Stimulated activated naive B cell treated with anti-CD40 and anti-IgM and Interleukin-4, amounts not matched to agents 10 μg/mL and 1 μg/mL and 100 μg/mL, for 72 hours (primary cell): ENCODE measurements at places on chromosomes 6 and 20.

DNA sequence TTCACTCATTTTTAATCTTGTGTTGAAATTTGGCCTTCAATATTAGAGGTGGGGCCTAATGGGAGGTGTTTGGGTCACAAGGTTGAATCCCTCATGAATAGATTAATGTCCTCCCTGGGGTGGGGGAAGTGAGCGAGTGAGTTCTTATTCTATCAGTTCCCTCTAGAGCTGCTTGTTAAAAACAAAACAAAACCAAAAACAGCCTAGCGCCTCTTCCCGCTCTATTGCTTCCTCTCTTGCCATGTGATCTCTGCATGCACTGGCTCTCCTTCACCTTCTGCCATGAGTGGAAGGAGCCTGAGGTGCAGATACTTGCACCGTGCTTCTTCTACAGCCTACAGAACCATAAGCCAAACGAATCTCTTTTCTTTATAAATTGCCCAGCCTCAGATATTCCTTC is 89.6 kb upstream of the SLC35F1 start:
- no peak for DNase-seq

DNA sequence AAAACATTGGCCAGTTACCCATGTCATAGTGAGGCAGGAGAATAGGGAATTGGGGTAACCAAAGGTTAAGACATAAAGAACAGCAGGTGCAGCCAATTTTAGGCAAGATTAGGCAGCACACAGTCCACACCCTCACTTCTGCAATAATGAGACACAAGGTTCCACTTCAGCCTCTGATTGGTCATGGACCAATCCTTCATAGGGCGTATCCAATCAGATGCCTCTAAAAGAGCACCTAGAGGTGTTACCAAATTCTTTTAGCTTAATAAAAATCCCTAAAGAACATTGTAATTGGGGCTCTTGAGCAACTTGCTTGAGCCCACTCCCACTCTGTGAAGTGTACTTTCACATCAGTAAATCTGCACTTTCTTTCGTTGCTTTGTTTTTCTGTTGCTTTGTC is 302.4 kb downstream of the PREX1 start:
- no peak for DNase-seq

DNA sequence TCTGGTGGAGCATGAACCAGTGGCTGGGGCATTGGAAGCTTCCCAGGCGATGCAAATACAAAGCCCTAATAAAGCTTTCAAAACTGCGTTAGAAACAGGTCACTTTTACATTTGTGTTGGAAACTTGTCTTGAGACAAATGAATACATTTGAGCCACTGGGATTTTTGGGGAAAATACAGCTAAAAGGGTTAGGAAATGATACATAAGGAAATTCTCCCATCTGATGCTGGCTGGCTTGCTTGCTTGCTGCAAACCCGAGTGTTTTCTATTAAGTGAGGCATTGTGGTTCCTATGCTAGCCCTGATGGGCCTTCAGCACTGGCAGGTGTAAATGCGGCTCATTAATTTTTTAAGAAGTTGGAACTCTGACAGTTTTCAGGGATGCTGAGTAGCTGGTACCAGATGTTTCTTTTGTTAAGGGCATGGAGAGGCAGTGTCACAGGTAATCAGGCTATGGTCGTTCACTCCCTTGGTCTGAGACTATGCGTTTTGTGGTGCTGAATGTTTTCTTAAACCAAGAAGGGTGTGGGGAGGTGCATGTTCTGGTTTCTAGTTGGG is 35.2 kb downstream of the RREB1 start:
- DNase-seq = no peak

DNA sequence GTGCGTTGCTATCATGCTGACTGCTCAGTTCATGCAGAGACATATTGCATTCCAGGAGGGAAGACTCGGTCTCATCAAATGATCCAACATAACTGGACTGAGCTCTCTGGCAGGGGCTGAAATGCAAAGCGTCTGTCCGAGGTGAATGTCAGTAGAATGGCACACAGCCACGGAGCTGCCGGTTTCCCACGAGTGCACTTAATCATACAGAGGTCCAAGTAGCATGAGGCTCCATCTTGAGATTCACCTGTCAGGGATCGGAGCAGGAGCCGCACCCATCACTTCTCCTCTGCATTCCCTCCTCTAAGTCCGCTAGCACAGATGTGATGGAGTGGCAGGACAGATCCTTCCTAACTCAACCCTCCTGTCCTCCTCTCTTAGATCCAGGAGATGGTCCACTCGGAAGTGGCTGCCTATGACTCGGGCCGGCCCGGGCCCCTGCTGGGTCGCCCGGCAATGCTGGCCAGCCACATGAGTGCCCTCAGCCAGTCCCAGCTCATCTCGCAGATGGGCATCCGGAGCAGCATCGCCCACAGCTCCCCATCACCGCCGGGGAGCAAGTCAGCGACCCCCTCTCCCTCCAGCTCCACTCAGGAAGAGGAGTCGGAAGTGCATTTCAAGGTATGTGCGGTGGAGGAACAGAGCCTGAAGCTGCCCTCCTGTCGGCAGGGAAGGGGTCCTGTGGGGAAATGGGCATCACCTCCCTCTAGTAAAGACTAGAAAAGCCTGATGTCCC is 135.9 kb downstream of the JPH2 start:
- DNase-seq = no peak

- no peak for DNase-seq
These were observed 236.8 kb downstream of the DLL1 start for GRCh38 chr6:170053966-170054661.

DNA sequence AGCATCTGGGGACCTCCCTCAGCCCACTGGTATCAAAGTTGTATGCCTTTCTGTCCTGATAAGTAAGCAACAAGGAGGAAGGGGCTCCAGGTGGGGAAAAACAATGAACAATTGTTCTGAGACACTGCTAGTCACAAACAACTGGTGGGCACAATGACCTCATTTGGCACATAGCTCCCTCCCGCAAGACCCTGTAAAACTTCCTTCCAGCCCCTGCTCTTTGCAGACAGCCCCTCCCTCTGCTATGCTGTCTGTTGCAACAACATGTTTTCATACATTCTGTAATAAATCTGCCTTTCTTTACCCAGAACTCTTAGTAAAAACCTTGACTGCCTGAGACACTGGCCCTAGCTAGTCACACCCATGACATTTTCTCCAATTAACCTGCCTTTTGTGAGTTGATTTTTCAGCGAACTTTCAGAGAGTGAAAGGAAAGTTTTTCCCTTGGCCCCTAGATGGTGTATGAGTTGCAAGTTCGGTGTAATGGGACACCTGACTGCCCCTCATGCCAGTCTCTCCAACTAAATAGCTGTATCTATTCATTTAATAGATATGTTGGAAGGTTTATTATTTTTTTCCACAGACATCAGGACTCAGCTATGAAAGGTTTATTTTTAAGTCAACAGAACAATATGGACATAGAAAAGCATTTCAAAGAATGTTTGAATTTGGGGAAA is 142.3 kb upstream of the SLC22A16 start:
- no peak for DNase-seq

DNA sequence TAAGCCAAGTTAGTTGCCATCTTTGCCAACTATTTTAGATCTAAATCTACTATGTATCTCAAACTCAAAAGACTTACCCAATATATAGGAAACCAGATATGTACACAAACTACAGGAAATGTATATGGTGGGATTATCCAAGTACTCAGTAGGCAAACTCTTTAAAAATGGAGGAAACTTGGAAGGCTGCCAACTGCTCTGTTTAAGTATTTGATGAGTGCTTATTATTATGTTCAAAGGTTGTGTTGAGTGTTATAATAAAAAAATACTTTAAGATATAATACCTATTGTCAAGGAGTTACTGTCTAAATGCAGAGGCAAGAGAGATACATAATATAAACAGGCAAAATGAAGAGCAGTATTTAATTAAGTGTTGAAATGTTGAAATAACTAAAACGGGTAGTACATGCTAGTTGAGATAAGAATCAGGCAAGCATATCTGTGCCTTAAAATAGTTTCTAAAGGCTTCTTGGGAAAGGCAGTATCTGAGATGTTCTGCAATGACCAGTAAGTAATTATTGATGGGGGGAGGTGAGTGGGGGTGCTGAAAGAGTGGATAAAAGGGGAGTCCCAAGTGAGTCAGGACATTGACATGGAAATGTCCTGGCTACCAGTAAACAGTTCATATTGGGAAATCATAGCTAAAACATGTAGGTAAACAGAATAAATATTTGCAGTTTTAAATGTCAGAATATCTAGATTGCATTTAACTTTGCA is 6.5 kb upstream of the DST start:
- DNase-seq = no peak

GRCh38 chr20:48724891-48725554 is 102.8 kb downstream of the PREX1 start:
- no peak for DNase-seq

DNA sequence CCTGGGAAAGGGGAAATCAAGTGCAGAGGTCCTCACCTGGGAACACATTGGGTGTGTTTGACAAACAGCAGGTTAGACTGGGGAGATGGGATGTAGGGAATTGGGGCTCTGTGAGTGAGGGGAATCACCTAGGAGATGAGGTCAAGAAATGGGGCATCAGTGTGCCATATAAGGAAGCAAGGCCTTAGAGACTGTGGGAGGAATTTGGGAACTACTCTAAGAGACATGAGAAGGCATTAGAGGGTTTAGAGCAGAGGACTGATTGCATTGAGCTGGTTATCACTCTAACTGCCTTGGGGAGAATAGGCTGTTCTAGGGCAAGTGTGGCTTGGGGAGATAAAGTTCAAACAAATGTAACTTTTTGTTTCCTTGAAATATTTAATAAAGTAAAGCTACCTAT is 189.9 kb downstream of the EYA4 start:
- DNase-seq = no peak

DNA sequence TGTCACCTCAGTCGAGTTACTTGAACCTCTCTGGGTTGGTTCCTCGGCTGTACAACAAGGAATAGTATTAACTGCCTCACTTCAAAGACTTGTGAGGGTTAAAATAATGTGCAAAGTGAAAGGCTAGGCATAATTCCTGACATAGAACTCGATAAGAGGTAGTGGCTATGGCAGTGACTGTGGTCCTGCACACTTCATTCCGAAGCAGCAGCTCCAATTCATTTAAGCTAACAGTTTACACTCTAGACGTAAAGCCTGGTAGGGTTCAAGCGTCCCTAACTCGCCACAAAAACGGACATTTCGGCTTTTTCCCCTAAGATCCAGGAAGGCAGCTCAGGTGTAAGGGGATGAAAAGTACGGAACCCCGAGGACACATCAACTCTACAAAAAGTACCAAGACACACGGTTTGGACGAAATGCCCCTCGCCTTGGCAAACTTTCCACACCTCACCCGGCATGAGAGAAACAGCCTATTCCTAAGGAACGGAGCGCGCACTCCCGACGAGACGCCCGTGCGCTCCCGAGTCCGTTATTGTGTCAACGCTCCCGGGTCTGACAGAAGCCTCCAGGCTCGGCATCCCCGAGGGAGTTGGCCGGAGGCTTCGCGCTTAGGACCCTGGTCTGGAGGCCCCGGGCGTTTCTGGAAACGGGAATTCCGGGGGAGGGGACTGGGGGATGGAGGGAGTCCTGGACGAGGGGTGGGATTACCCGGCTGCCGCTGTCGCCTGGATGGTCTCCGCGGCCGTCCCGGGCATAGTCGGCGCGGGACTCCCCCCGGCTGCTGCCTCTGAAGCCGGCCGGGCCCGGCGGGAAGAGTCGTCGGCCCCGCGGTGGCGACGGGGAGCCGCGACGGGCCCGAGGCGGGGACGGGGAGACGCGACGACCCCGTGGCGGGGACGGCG is 937 bp downstream of the ZNF318 start:
- no peak for DNase-seq

- DNase-seq = no peak
These were observed 87.9 kb downstream of the BFSP1 start for GRCh38 chr20:17443131-17443858.

GRCh38 chr6:134502614-134503549 is 185.0 kb upstream of the SGK1 start:
- no peak for DNase-seq

DNA sequence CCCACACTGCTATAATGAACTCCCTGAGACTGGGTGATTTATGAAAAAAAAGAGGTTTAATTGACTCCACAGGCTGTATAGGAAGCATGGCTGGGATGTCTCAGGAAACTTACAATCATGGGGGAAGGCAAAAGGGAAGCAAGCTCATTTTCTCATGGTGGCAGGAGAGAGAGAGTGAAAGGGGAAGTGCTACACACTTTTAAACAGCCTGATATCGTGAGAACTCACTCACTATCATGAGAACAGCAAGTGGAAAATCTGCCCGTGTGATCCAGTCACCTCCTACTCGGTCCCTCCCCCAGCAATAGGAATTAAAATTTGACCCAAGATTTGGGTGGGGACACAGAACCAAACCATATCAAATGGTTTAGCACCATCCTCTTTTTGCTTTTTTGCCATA is 116.6 kb upstream of the CEP162 start:
- no peak for DNase-seq

- no peak for DNase-seq
These were observed 517.3 kb upstream of the PTCHD4 start for GRCh38 chr6:48628316-48628715.

DNA sequence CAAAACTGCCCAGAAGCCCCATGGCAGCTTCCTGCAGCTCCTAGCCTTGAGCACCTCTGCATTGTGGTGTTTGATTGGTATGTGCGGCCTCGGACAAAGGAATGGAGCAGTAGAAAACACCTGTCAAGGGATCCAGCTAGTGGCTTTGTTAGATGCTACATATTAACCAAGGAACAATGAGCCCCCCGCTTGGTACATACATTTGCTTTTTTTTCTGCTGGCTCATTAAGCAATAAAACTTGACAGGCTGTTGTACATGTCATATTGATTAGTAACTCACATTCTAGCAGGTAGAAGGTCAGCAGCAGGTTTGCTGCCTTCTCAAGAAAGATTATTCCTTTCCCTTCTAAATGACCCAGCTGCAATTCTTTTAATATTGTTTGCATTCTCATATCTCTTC is 937 bp downstream of the SPACA1 start:
- DNase-seq = no peak

- no peak for DNase-seq
These were observed 11.0 kb downstream of the MMP24 start for GRCh38 chr20:35237486-35237885.

GRCh38 chr20:39269493-39270217 is 307.5 kb downstream of the DHX35 start:
- no peak for DNase-seq

GRCh38 chr6:16049168-16049567 is 79.7 kb upstream of the MYLIP start:
- no peak for DNase-seq

- no peak for DNase-seq
These were observed 20.2 kb upstream of the RREB1 start for GRCh38 chr6:7087491-7087979.

DNA sequence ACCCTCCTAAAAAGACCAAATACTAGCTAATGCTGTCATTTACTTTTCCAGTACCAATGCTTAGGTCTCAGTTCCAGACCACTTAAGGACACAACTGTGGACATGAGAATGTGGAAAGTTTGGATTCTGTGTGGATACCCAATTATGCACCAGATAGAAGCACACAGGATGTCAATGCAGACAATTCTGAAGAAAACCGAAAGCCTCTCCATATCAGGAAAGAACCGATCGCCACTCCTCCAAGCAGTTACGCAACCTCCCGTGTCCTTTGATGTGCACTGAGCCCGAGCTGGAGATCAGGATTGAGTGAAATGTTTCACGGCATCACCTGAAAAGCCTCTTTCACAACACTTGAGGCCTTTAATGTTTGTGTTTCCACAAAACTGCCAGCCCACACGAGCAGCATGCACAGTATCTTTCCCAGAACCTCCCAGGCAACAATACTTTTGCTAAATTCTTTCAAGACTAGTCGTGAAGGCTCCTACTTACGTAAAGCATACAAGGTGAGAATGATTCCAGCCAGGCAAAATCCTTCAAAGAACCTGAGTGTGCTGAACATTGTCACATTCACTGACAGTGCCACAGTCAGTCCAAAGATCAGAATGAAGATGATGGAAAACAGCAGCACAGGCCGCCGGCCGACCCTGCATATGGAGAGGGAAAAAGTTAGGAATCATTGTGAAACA is 47.0 kb downstream of the SLC22A23 start:
- DNase-seq = no peak
